K562 (cell line): ENCODE measurements at places on chromosomes 7 and 10.

DNA sequence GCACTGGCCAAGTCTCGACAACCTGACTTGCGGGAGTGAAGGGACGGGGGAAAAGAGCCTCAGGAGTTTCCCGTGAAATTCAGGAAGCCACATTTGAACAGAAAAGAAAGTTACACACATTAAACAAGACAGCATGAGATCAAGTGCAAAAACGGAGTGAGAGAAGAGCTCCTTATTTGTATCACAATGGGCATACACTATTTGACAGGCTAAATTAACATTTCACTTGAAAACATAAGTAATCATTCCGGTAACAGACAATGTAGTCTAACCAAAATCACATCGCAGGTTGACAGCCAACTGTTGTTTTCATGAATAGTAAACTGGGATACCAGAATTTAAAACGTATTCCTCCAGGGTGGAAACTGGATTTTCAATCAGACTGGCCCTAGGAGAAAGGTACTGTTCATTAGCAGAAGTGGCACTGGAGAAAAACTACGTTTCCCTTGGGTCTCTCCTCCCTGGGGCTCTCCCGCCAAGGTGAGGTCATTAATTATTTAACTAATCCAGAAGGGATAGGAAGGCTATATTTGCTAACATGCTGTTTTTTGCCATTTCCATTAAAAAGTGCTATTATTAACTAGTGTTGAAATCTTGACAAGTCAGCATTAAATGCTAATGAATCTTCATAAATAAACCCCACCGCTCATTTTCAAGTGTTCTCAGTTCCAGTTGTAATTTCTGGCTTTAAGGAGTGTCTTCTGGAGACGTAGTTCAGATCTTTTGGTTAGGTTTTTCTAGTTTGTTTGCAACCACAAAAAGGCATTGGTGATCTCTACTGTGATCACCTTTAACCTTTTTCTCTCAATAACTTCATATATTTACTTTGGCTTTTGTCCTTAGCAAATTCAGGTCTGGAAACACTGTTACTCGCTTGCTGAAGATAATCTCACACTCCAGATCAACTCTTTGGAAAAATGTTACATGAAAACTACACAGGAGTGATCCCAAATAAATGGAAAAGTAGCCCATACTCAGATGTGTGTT is 25.1 kb downstream of the RHEB start:
- no peak for DNase-seq

- DNase-seq = no peak
These were observed 39.6 kb downstream of the TET1 start for GRCh38 chr10:68599771-68600040.

DNA sequence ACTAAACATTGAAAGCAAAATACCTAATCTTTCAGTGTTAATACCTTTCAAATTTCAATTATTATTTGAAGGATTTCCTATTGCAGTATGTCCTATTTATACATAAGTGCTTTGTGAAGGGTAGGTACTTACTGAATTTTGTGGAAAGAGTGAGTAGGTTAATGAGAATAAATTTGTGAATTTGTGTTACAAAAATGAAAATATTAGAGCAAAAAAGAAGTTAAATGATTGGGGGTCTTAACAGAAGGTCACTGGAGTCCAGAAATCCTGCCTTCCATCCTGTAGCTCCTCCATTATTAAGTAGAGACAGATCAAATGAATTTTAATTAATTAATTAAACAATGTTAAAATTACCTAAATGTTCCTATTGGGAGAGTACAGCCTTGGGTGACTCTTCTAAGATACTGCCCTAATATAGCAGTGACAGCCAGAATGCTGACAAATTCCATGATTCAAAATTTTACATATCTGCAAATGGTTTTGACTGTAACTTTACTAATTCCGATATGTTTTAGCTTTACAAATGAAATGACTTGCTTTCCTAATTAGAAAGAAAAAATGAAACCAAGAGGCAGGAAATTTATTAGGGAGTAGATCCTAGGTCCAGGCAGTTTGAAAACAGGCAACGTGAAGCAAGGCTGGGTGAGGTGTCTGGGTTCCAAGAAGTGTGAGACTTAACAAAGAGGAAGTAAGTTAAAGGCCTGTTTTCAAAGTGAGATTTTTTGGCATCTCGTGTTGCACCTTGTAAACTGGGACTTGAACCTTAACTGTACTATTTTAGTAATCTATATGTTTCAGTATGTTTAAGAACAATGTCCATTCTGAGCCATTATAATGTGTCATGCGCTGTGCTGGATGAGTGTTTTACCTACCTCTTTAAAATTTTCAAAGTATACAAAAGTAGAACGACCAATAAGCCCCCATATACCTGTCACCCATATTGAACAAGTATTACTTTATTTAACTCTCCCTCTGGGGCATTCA is 1.5 kb downstream of the PIK3CG start:
- peak; percentile 80 for DNase-seq

GRCh38 chr10:36446881-36447280 is 678.5 kb upstream of the ANKRD30A start:
- no peak for DNase-seq

- no peak for DNase-seq
These were observed 12.6 kb downstream of the MICALL2 start for GRCh38 chr7:1446620-1447032.

DNA sequence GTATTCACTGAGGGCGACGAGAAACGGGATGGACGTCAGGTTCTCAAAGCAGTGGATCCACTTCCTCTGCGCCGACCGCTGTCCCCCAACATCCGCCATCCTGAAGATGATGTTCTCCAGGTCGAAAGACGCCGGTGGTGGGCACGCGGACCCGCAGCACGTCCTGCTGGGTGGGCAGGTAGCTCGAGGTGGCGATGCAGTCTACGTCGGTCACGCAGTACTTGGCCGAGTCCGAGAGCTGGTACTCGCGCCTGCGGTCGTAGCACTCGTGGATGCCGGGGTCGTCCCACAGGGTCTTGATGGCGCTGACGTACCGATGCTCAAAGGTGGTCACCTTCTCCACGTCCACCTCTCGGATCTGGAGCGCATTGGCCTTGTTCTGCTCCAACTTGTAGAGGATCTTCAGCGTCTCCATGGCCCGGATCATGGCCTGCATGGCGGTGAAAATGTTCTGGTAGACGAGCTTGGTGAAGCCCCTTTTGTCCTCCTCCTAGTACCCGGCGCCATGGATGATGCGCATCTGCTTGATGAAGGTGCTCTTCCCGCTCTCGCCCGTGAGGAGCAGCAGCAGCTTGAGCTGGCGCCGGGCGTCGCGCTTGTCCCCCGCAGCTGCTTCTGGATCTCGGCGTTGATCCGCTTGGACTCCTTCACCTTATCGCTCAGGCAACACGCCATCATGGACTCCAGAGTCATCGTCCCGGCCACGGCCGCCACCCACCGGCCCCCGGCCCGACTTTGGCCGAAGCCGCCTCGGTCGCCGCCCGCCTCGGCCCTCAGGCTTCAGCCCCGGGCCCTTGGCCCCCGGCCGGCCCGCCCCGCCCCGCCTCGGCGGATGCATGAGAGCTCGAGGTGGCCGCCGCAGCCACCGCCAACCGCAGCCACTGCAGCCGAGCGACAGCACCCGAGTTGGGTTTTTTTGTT is 122.9 kb upstream of the KCTD7 start:
- no peak for DNase-seq

GRCh38 chr10:4230036-4230435 is 445.0 kb upstream of the KLF6 start:
- no peak for DNase-seq

GRCh38 chr7:155375337-155376277 is 77.9 kb downstream of the INSIG1 start:
- no peak for DNase-seq

DNA sequence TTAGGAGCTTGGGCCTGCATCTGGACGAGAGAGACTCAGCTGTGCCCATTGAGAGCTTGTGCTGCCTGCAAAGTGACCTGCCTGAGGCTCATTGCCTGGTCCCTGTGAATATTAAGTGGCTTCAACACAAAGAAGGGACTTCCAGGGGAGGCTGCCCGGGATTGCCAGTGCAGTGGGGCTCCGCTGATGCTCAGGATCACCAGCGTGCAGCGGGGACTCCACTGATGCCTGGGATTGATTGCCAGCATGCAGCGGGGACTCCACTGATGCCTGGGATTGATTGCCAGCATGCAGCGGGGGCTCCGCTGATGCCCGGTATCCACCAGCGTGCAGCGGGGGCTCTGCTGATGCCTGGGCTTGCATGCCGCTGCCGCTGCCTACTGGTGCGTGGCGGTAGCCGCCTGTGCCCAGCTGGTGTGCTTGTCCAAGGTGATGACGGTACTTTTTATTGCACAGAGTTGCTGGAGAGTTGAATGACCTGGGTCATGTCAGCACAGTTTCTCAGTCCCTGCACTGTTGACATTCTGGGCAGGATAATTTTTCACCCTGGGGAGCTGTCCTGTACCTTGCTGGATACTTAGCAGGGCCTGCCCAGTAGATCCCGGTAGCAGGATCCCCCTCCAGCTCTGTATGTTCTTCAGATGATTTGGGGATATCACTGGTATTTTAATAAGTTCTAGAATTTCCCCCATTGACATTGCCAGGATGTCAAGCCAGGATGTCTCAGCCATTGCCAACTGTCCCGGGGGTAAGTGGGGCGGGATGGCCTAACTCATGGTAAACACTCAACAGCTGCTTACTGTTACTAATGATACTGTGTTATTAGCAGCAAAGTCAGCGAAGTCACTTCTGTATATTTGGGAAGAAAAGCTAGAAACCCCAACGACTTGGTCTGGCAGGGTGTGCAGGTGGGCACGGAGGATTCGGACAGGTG is 13.0 kb downstream of the DOCK1 start:
- DNase-seq = no peak

- DNase-seq = no peak
These were observed 87.4 kb upstream of the PPIF start for GRCh38 chr10:79259834-79260233.

DNA sequence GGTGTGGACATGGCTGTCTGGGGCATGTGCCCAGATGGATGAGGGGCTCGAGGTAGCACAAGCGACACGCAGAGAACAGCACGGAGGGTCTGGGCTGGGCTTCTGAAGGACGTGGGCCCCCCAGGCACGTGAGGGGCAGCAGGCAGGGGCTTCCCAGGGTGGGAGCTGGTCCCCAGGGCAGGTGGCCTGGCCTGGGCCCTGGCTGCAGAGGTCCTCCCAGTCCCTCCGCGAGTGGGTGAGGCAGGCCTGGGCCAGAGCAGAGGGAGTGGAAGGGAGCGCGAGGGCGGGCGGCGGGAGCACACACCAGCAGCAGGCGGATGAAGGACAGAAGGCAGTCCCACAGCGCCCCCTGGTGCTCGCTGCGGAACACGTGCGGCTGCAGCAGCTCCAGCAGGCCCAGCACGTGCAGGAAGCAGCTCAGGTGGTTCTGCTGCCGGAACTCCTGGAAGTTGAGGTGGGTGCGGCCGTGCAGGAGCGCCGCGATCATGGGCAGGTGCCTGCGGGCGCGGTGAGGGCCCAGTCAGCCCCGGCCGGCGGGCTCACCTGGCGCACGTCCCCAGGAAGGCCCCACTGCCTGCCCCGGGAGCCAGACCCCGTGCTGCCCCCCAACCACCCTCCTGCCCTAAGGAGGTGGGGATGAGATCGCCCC is 14.7 kb upstream of the MICALL2 start:
- DNase-seq = peak; percentile 86

DNA sequence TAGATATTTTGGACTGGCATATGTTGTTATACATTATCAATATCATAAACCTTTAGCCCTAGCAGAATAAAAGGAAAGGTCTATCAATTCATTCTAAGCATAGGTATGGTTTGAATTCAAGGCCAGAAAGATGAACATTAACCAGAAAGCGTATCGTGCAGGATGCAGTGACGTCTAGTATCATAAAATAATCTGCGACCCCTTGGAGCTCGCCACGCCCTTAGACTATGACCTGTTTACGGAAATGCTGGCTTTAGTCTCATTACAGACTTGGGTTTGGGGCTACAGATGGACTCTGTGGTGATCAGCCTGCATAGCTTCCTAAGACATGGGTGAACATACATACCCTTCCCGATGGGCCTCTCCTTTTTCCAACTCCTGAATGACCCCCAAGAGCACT is 21.5 kb downstream of the INSYN2A start:
- DNase-seq = no peak

DNA sequence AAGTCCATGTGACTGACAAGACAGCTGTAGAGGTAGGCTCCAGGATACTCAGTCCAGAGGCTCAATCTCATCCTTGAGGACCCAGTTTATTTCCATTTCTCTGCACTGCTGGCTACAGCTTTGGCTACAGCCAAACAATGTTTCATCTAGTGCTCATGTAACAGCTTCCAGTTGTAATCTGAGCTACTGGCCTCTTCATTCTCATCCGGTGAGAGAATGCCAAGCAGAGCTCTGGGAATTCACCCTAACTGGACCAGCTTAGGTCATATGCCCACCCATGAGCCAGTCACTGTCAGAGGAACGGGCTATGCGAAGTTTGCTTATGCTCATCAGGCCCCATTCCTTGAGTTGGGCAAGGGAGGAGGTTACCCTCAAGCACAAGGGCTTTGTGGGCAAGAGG is 192.9 kb downstream of the EVX1 start:
- DNase-seq = no peak

GRCh38 chr10:128738386-128738915 is 612.2 kb upstream of the MKI67 start:
- no peak for DNase-seq

DNA sequence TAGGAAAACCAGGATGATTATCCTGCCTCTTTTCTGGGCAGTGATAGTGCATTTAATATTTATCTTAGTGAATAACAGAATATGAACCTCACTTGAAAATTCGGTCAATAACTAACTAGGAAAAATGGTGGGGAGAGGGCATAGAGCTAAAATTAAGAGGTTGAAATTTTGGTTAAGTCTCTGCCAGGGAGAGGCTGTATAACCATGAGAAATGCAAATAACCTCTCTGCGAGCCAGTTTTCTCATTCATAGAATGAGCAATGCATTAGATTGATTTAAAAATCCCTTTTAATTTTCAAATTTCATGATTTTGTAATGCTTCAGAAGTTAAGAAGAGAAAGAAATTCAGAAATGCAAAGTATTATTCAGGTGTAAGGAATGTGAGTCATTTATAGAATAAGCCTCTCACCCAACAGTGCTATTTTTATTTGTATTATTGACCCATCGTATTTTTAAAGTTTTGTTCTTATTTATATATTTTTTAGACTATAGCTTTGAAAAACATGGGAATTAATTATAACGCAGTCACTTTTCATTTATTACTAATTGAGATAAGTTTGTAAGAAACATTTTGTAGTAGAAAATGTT is 104.7 kb downstream of the PHF14 start:
- no peak for DNase-seq

- DNase-seq = no peak
These were observed 105.1 kb upstream of the TCF7L2 start for GRCh38 chr10:112844681-112845544.

DNA sequence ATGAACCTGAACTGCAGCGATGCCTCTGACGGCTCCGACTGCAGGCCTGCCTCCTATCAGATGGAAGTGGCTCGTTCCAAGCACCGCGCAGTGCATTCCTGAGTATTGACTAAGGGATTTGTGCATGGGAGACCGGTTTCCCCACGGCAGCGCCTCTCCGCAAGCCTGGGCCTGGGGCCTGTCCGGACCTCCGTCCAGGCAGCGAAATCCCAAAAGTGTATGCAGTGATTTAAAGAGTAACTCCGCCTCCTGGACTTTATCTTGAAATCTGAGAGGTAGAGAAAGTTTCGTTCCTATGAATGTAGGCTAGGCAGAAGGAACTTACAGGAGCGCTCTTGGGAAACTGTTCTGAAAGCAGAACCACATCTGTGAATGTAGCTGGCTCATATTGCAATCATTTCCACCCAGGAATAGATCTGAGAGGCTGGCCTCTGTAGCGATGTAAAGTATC is 106.2 kb upstream of the CELF2 start:
- DNase-seq = no peak

GRCh38 chr10:35565602-35566081 is 39.5 kb upstream of the GJD4 start:
- DNase-seq = no peak
